Stimulated activated CD4-positive, alpha-beta T cell treated with anti-CD3 and anti-CD28 coated beads, Interleukin-1b, Interleukin-23, amount 100 ng/mL, for 1 hour (primary cell): ENCODE measurements at places on chromosomes 3 and 15.

DNA sequence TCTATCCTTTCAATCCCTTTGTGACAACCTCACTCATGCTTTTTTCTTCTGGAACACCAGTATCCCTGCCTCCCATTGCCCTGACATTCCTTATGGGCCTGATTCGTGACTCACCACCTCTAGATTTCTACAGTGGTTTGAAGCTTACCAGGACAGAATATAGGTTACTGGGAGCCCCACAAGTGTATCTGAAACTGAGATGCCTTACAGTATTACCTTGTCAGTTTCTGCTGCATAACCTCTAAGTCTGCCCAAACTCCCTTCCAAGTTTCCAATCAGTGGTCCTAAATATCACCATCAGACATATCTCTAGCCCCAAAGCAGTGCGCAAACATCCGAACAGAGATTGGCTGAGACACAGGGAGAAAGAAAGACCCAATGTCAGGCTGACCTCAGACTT lies 5.6 kb downstream of the CPB1 start:
- no peak for DNase-seq

GRCh38 chr3:150889106-150889505 lies 16.1 kb downstream of the MINDY4B start:
- no peak for DNase-seq

- DNase-seq = no peak
Observed at GRCh38 chr3:113521981-113522380, 7.0 kb upstream of the SPICE1 start.

DNA sequence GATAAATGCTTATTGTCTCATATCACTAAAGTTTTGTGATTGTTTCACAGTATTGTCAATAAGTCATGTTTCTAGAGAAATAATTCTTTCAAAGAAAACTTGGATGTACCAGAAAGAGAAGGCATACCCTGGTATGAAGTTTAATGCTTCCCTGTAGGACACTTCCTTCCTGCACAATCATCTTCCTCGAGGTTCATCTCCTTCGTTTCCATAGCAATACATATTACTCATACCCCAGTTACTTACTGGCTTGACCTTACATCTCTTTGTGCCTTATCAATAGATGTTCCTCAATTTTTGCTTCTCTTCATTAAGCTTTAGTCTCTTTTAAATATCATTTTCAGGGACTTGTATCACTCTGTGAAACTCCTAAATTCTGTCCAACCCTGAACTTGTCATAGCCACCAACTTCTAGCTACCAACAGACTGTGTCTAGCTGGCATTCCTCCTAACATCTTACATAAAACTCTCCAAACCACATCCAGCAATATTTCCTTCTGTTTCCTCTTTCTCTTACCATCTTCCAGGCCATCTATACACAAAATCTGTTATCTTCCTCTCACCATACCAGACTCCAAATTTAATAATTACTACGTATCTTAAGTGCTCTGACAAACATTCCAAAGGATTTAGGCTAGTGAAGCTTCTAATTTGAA lies 134.3 kb downstream of the GADL1 start:
- DNase-seq = no peak

GRCh38 chr15:63764124-63764803 lies 69.5 kb downstream of the HERC1 start:
- DNase-seq = no peak

- DNase-seq = no peak
Observed at GRCh38 chr15:83582381-83582780, 71.5 kb upstream of the ADAMTSL3 start.

DNA sequence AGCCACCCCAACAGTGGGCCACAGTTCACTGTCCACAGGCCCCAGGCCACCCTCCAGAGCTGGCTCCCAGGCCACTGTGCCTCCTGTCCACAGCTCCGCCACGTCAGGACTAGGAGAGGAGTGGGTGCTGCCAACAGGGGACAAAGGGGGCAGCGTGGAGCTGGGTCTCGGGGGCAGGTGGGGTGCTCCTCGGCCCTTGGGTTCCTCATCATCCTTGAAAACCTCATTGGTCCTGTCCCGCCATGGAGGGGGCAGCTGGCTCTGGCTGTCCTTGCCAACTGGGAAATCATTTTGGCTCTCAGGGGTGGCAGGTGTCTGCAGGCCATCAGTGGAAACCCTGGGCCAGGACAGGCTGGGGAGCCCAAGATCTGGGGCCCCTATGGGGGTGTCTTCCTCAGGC lies 45.2 kb downstream of the ADAMTS7 start:
- no peak for DNase-seq

- peak; percentile 29 for DNase-seq
Observed at GRCh38 chr15:99213187-99213811, 36.1 kb downstream of the TTC23 start.

GRCh38 chr3:18526667-18527066 lies 101.5 kb upstream of the SATB1 start:
- DNase-seq = no peak

- no peak for DNase-seq
Observed at GRCh38 chr15:24617646-24618045, 57.9 kb upstream of the NPAP1 start.

DNA sequence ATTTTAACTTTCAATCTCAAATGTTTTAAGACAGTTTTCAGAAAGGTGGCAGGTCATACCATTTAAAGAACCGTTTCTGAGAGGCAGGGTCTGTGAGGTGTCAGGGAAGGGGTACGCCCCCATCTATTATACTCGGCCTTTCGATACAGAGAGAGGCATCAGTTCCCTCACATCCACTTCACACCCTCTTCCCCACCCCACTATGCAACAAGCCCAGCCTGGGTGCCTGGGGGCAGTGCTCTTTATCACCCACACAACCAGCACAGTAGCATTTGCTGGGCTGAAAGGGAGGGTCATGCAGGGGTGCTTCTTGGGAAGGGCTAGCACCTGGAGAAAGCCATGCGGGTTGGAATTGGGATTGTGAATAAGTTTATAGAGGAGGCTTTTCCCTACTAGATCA lies 56.0 kb upstream of the KCNMB2 start:
- DNase-seq = no peak

- no peak for DNase-seq
Observed at GRCh38 chr3:13528217-13528867, 20.6 kb upstream of the FBLN2 start.

- no peak for DNase-seq
Observed at GRCh38 chr3:130779031-130779430, 32.4 kb upstream of the PIK3R4 start.

DNA sequence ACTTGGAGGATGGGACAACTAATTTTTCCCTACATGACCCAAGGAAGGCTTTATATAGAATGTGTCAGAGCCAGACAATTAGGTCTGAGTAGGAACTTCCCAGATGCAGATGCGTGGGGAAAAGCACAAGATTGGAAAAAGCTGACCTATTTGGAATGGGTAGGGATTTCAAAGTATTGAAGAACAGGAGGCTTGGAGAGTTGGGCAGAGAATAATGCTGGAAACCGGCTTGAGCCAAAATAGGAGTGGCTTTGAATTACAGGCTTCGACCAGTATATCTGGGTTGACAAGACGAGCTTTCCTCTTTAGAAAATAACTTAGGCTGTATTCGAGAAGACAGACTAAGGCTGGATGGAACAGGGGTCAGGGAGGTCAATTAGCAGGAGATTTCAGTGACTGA lies 181.1 kb downstream of the GBE1 start:
- DNase-seq = no peak

DNA sequence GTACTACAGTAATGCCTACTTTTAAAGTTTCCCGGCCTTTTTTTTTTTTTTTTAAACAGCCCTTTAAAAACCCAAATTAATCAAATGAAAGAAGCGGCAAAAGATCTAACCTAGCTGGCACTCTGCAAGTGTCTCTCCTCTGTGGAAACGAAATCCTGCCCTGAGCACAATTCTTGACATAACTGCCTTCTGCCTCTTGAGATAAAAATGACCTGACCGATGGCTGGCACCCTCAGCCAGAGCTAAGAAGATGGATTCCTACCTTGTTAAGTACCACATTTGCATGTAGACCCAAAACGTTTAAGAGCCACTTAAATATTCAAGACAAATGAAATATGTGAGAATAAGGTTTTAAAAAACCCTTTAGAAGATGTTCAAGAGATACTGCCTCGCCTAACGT lies 16.6 kb upstream of the SLC12A8 start:
- no peak for DNase-seq

DNA sequence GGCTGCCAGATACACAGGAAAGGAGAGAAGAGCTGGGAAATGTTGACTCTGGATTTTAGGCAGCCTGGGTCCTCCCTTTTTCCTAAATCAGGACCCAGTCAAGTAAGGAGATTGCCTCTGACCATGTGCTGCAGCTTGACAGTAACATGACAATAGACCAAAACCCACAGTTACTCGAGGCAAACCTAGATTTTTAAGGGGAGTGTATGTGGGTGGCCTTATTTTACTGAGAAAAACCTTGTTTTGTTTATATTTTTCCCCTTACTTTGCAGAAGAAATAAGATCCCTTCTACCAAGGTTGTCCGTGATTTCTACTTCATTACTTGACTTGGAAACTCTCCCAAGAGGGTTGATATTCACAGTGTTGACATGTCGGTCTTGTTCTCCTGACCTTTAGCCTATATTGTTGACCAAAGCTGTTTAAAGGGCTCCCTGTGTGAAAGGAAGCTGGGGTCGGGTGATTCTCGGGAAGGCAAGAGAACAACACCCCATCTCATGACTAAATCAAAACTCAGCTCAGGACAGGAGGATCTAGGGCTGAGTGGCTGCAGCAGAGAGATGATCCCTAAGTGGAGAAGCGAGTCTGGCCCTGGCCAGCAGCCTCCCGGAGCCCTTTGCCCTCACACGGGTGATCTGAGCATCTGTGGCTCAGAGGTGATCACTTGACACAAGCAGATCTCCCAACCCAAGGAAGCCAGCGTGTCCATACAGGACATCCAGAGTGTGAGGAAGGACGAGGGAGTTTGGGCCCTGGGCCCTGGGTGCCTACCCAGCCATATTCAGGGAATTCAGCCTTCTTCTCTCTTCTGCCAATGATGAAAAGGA lies 31.0 kb upstream of the SLCO2A1 start:
- no peak for DNase-seq

- no peak for DNase-seq
Observed at GRCh38 chr15:79674124-79674465, 222.7 kb downstream of the MTHFS start.

- DNase-seq = no peak
Observed at GRCh38 chr3:151871639-151872468, 1.6 kb upstream of the SUCNR1 start.
